CD8-positive, alpha-beta memory T cell (primary cell): ENCODE measurements at places on chromosomes 12 and 14.
A peak's percentile ranks its signal among the peaks of the same experiment; 100 is the strongest.

GRCh38 chr14:93155667-93156066, 29.0 kb downstream of the MOAP1 start:
- DNase-seq = no peak

- DNase-seq = no peak
Observed at GRCh38 chr12:18246066-18246465, 15.3 kb upstream of the PIK3C2G start.

- no peak for DNase-seq
Observed at GRCh38 chr14:87013583-87013982, 979.4 kb downstream of the GALC start.

DNA sequence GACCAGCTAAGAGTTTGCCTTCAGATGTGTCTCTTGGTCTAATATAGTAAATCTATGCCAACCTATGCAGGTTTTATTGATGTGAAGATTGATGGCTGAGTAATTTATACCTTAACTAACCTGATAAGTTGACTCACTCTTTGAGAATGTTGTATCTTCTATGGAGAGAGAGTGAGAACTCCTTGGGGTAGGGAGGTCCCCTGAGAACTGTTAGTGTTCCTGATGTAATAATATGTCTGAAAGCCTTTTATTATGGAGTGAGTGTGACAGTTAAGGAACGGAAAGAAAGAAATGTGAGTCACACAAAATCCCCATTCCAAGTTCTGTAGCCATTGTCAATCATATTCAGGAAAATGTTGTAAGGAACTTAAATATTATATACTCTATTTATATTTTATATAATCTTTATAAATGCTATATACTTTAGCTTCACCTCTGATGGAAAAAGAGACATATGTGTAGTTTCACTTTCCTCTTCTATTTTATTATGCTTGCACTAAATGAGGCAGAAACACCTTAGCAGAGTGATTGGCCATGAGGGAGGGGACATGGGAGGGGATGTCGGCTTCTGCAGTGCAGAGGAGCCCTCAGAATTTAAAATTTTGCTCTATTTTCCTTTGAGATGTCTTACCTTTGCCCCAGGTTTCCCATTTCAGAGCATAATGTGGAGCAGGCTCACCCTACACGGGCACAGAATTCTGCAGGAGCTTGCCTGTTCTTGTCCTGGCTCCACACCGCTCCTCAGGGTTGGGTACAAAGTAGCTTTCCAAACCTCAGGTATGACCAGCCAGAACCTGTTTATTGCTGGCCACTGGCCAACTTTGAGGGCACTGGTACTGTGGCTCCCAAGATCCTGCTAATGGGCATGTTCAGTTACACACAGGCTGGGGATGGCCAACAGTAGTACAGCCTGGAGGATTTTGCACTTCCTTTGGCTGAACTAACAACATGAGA, 57.7 kb downstream of the ARF6 start:
- DNase-seq = no peak

DNA sequence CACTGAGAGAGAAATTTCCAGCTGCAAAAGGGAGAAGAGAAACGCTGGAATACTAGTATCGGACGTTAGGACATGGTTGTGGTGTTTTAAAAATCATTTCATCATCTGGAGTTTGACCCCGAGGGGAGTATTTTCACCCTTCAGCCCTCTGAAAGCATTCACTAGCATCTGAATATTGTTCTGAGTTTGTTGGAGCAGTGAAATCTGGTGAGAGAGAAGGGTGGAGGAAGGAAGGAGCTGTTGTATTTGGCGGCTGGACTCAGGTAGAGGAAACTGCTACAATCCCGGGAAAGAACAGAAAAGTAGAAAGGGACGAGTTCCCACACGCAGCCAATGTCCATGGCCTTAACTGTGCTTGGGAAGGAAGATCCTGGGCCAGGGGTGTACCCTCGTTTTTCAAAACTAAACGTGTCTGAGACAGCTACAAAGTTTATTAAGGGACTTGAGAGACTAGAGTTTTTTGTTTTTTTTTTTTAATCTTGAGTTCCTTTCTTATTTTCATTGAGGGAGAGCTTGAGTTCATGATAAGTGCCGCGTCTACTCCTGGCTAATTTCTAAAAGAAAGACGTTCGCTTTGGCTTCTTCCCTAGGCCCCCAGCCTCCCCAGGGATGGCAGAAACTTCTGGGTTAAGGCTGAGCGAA, 896 bp upstream of the CDKN1B start:
- DNase-seq = no peak

- DNase-seq = peak; percentile 27
Observed at GRCh38 chr12:21502164-21502496, 541 bp downstream of the GOLT1B start.

GRCh38 chr12:93059925-93060665, 131.0 kb upstream of the EEA1 start:
- no peak for DNase-seq

GRCh38 chr12:81705586-81705985, 53.6 kb downstream of the PPFIA2 start:
- no peak for DNase-seq

DNA sequence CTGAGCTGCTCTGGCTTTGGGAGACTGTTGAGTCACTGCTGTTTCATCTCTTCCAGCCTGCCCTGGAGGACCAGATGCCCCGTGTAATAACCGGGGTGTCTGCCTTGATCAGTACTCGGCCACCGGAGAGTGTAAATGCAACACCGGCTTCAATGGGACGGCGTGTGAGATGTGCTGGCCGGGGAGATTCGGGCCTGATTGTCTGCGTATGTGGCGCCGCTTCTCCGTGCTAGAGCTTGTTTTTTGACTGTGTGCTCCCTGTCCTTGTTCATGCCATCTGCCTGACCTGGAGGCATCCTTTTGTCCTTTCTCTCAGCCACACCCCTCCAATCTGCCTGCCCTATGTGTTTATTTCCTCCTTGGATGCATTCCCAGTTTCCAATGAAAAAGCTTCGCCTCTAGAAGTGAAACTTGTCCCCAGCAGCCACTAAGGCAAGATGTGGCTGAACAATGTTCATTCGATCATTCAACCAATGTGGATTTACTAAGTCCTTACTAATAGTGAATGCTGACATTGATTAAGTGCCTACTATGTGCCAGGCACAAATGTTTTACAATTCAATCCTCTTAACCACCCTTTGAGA, 98.6 kb downstream of the NT5DC3 start:
- no peak for DNase-seq

- no peak for DNase-seq
Observed at GRCh38 chr12:54143412-54143986, 45.3 kb downstream of the SMUG1 start.

DNA sequence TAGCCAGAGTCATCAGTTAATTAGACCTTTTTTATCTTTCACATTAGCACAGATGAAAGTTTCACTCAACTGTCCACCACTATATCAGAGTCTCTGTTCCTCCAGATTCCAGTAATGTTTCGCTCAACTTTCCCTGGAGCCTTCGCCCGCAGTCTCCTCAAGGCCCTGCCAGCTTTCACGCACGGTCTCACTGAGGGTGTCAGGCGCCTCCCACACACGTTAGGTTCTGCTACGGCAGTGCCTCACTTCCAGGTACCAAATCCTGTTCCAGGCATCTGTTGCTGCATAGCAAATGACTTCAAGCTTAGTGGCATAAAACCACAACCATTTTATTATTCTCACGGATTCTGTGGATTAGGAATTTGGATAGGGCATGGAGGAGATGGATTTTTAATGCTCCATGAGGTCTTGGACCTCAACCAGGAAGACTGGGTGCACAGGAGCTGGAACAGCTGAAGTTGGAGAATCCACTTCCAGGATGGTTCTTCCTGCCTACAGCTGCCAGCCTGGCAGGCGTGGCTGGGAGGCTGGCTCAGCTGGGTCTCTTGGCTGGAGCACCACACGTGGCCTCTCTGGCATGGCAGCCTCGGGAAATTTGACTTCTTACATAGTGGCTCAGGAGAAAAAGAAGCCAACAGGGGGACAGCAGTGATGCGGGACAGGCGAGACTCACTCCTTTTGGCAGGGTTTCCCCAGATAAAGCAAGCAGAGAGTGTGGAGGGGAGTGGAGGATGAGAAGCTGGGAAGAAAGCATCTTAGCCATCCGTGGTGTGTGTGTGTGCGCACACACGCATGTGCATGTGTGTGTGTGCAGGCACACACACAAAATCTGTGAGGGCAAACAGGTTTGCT, 21.3 kb upstream of the BCDIN3D start:
- no peak for DNase-seq

DNA sequence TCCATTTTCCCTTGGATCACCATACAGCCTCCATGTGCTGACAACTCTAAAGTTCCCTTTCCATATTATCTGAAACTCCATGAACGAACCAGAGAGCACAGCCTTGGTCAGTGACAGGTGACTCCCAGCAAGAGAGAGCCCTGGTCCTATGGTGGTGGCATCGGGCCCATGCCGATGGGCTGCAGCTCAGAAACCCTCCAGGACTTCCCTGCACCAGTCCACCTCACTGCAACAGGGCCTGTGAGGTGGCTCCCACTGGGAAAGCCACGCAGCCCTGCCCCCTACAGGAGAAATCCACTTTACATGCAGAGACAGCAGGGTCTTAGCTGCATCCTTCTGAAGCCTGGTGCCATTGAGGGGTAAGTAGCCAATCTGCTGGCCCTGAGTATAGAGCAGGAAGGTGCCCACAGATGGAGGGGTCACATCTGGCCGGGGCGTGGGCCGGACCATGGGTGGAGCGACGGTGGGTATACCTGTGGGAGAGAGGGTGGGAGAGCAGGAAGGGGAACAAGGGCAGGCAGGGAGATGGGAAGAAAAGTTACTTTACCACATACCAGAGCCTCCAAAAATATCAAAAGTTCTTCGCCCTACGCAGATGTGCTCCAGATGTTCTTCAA, 24.7 kb downstream of the RTRAF start:
- no peak for DNase-seq
